Suprapubic skin (tissue), 4 donors: ENCODE measurements at places on chromosomes 12 and 14. TPM values are rescaled to one million over a fixed set of nuclear protein-coding genes. Genes with fewer than 3 reads are reported as not detected.

CLEC6A gene
- not detected for total RNA-seq

CDKN3 gene
- 8.0 TPM for total RNA-seq

BCL2L14 gene
- total RNA-seq, result not detected

HOXC12 gene
- total RNA-seq, result 5.4 TPM

PLBD1 gene
- total RNA-seq, result 15.5 TPM

SOX5 gene
- 19.6 TPM for total RNA-seq

OR6C2 gene
- total RNA-seq, result 1.3 TPM

TAS2R30 gene
- total RNA-seq, result 3.2 TPM

LBHD2 gene
- total RNA-seq, result not detected

NIN gene
- 34.4 TPM for total RNA-seq

CLEC4E gene
- not detected for total RNA-seq

FIGNL2 gene
- 0.40 TPM for total RNA-seq

DDHD1 gene
- 18.0 TPM for total RNA-seq

NPFF gene
- not detected for total RNA-seq

AREL1 gene
- 18.0 TPM for total RNA-seq

NAV3 gene
- 11.7 TPM for total RNA-seq

RNASE3 gene
- not detected for total RNA-seq

IL31 gene
- not detected for total RNA-seq

RPL10L gene
- total RNA-seq, result not detected

KCNH3 gene
- 1.0 TPM for total RNA-seq

TPI1 gene
- total RNA-seq, result 185 TPM

HOXC4 gene
- 4.7 TPM for total RNA-seq

PHC1 gene
- total RNA-seq, result 15.7 TPM

ERP27 gene
- total RNA-seq, result 0.21 TPM

PRKCH gene
- total RNA-seq, result 68.3 TPM

NEUROD4 gene
- not detected for total RNA-seq

NEMF gene
- total RNA-seq, result 84.3 TPM

C12orf42 gene
- not detected for total RNA-seq

LPAR5 gene
- 8.5 TPM for total RNA-seq

CCDC177 gene
- total RNA-seq, result not detected

B4GALNT3 gene
- 66.2 TPM for total RNA-seq

SPIC gene
- total RNA-seq, result not detected

DIO3 gene
- 0.89 TPM for total RNA-seq

RBP5 gene
- total RNA-seq, result 0.98 TPM
